ENCODE measurements at places on chromosomes 4 and X. TPM values are rescaled to one million over a fixed set of nuclear protein-coding genes. Genes with fewer than 3 reads are reported as not detected.
A peak's percentile ranks its signal among the peaks of the same experiment; 100 is the strongest.

GRCh38 chrX:27863809-27864208 is 56.0 kb downstream of the MAGEB10 start:
- no peak for DNase-seq

Gene PTPN13
- total RNA-seq = 3.2 TPM

Gene TKTL2
- not detected for total RNA-seq

GRCh38 chr4:26736621-26737020 is 124.0 kb upstream of the STIM2 start:
- DNase-seq = no peak

Gene ING2
- 6.3 TPM for total RNA-seq

Gene HHIP
- not detected for total RNA-seq

GRCh38 chrX:74420196-74421035 is 877 bp upstream of the SLC16A2 start:
- DNase-seq = peak; percentile 84

Gene FGD1
- total RNA-seq = 6.3 TPM

DNA sequence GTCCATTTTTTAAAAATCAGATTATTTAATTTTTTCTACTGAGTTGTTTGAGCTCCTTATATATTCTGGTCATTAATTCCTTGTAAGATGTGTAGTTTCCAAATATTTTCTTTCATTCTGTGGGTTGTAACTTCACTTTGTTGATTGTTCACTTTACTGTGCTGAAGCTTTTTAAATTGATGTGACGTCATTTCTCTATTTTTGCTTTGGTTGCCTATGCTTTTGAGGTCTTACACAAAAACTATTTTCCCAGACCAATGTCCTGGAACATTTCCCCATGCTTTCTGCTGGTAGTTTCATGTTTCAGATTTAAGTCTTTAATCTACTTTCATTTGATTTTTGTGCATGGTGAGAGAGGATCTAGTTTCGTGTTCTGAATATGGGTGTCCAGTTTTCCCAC is 753.6 kb downstream of the TRIML1 start:
- no peak for DNase-seq

Gene TRIM61
- 2.4 TPM for total RNA-seq

DNA sequence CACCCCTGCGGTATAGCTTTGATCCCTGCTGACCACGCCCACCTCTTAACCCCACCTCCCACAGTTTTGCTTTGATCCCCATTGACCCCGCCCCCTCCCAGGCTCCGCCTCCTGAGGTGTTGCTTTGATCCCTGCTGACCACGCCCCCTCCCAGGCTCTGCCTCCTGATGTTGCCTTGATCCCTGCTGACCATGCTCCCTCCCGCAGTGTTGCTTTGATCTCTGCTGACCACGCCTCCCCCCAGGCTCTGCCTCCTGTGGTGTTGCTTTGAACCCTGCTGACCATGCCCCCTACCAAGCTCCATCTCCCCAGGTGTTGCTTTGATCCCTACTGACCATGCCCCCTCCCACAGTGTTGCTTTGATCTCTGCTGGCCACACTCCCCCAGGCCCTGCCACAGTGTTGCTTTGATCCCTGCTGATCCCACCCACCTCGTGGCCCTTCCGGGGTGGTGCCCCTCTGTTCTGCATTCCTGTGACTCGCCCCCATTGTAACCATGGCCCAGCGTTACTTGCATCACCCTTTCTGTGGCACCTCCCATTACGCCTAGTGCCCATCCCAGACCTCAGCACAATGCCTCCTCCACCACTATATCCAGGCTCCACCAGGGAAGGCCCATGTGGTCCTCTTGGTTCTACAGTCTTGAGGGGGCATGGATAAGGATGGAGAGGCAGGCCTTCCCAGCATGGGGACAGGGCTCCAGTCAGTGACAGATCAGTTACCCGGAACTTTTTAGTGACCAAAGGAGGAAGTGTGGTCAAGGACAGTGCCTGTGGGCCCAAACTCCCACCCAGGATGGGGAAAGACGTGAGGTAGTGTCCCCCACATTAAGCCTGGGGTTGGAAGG is 70.8 kb downstream of the ADRA2C start:
- no peak for DNase-seq

DNA sequence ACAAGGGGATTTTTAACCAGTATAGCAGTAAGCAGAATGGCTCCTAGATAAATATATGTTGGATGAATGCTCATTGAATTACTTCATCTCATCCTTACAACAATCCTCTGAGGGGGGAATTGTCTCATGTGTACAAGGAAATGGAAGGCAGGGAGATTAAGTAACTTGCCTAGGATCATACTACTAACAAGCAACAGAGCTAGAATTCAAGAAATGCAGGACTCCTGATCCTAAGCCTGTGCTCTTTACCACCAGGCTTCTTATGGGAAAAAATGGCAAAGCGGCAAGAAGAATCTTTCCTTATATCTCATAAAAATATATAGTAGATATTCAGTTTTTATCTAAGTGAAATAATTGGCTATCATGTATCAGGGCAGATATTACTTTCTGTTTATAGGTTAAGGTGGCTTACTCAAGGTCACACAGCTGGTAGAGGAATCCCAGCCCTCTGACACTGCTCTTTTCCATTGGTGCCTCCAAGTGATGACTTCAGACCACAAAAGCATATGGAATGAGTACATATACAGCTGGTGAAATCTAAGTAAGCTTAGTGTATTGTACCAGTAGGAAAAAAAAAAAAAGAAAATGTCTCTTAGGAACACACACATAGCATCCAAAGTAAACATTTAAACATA is 2.1 kb downstream of the ABHD18 start:
- no peak for DNase-seq

DNA sequence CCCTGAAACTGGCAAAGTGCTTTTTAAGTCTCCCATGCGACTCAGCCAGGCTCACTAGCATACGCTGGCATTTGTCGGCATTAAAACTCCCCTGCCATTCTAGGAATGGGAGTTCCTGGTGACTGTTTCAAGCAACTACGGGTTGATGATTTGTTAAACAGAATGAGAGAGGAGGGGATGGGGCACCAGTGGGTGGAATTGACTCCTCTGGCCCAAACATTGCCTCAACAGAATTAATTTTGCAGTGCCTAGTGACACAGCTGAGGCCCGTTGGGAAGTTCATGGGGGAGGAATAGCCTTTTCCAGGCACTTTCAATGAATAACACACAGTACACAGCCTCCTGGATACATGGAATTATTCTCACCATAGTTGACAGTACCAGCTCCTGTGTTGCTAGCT is 30.1 kb downstream of the NEUROG2 start:
- DNase-seq = no peak

DNA sequence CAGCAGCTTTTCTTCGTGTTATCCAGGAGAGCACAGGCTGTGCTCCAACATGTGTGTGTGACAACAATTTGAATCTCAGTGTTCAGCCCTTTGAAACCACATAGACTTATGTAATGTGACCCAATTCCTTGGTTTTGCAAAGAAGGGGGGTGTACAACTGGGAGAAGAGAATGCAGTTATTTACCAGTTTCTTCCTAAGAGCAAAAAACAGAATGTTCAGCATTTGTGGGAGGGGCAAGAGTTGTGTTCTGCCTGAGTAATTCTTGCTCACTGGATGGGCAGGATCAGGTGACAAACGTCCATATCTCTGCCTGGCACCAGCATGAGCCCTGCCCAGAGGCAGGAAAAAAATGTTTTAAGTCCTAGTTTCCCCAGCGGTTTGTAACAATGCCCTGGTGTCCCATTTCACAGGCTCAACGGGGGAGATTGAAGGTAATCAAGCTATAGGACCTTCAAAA is 72.0 kb downstream of the PRPS1 start:
- DNase-seq = no peak

DNA sequence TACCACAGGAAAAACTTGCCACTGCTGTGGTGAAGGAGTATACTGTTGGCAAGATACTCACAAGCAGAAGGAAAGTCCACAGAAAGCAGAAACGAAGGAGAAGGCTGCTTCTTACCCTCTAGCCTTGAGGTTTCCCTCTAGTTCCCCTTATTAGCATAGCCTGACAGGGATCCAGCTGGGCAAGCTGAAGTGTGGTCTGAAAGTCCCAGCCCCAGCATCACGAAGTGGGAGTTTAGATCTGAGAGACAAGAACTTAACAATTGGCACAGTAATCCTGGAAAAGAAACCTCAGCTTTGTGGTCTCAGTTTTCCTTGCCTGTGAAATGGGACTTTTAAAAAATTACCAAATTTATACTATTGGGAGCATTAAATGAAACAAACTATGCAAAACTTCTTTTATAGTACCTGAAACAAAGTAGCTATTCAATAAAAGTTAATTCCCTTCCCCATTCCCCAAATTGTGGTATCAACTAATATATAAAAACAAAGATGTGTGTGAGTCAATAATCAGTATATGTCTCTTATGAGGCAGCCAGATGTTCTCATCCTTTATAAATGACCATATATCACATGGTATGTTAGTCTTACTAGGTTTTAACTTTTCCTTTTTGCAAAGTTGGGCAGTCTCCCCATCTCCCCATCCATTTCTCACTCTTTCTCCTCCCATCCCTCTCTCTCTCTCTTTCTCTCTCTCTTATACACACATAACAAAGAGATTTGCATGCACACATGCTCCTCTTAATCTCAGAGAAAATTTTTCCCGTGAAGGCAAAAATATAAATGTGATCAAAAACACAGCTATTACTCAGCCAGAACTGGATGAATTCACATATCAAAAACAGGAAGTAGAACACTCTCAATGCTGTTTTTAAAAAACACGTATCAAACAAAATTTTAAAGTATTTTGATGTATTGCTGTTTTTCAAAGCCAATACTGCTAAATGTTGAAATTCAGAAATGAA is 57.8 kb downstream of the SCFD2 start:
- no peak for DNase-seq

DNA sequence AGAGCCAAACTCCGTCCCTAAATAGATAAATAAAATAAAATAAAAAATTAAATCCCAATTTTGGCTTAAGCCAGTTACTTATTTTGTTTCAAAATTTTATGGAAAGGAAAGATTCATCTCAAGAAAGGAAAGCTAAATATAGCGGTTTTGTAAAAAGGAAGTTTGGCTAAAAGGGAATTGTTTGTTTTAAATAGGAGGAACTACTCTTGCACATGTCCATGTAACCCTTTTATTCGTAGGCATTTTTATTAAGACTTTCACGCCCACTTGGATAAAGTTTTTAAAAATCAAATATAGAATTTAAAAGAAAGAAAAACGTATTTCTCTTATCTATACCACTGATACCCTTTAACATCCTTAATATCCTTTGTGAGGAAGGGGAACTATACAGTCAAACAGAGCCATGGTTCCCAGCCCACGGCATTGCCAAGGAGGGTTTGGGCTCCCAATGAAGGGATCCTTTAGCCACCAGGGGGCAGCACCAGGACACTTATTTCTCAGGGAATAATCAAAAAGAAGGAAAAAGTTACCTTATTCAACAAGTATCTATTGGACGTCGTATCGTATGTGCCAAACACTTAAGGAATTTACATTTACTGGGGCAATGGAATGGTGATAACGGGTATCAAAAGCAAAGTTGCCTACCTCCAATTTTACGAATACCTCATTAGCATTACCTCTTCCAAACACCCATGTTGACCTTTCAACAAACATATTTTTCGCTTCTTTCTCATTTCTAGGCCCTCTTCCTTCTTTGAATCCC is 27.7 kb downstream of the CDKN2AIP start:
- peak; percentile 90 for DNase-seq

Gene BANK1
- total RNA-seq = 0.12 TPM

DNA sequence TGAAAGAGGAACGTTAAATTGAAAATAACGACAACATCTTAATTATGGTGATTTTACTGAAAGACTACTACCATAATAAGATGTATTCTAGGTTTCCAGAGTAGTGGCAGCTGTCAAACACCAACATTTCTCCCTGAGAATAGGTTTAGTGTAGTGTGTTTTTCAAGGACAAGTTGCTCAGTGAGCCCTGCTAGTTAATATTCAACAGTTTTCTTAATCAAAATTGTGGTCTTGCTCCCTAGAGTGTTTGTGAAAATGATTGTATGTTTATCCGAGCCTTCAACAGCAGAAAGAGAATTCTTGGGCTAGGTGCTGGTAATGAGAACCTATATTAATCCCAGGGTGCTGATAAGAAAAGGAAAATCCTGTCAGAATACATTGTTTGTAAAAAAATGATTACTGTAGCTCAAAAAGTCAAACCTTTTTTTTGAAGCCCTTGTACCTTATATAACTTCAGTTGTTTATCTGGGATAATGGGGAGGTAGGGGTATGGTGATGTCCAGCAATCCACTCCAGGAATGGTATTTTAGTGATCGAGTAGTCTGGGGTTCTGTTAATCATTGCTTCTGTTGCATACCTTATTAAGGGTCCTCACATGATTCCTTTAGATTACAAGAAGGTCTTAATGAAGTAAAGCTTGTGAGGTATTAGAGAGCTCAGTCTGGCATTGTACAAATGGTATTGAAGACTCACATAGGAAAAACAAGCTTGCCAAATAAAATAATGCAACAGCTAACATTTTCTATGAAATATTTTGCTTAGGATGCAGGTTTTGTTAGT is 110.7 kb downstream of the CCSER1 start:
- no peak for DNase-seq

- no peak for DNase-seq
Observed at GRCh38 chrX:35380808-35381700, 417.1 kb upstream of the MAGEB16 start.

- DNase-seq = no peak
Observed at GRCh38 chr4:69610484-69610883, 29.0 kb downstream of the UGT2A2 start.

GRCh38 chrX:110182362-110182761 is 135.5 kb downstream of the AMMECR1 start:
- DNase-seq = no peak

DNA sequence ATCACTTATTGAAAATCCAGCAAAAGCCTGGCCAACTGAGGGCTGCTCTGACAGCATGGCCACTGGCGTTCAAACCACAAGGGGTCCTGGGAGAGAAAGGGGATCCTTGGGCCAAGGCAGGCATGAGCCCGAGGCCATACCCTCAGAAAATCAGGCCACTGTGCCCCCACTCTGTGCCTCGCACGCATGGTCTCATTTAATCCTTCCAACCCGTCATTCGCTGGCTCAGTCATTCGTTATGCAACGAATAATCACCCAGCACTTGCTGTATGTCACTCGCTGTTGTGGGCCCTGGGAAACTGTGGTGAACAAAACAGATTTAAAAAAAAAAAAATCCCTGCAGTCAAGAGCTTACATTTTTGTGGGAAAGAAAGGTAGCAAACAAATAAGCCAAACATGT is 112.7 kb downstream of the BCOR start:
- DNase-seq = no peak

DNA sequence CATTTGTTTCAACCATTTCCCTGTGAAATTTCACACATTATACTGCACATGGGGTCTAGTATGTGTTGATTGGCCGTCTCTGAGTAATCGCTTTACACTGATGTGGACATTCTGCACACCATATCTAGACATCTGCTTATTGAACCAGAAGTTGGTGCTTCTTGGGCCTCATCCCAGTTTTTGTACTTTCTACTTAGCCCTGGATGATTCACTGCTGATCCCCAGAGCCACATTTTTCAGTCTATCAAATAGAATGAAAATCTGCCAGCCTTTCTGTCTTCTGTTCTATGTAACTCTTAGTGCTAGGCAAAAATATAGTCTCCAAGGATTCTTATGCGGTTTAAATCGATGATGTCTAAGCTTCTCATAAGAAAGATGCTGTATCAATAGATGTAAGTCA is 40.5 kb upstream of the RELL1 start:
- DNase-seq = no peak

- DNase-seq = no peak
Observed at GRCh38 chr4:114378305-114378903, 220.2 kb upstream of the UGT8 start.
